Hepatocyte (in vitro differentiated cells): ENCODE measurements at places on chromosomes 7 and 10. TPM values are rescaled to one million over a fixed set of nuclear protein-coding genes. Genes with fewer than 3 reads are reported as not detected.

DNA sequence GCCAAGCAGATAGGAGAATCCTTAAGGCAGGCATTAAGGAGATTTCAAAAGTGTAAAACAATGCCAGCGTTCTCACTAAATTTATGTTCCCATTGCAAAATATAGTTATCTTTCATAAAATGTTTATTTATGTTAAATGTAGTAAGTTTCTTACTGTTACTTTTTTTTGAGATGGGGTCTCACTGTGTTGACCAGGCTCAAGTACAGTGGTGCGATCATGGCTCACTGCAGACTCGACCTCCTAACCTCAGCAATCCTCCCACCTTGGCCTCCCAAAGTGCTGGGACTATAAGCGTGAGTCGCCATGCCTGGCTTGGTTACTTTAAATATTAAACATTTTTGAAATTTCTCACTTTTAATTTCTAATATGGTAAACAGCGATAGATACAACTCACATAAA lies 31.8 kb upstream of the PRKAR2B start:
- H3K4me1 ChIP-seq, result peaks cover 4% of the 10 kb centered on the region
- H3K36me3 ChIP-seq, result no peaks in the 10 kb centered on the region
- DNase-seq, result no peak

SMKR1 gene
- total RNA-seq, result 0.88 TPM in 1 of 2 replicates, not detected in the other

- no peaks in the 10 kb centered on the region for H3K36me3 ChIP-seq
- no peak overlapping the region for H3K4me3 ChIP-seq
- no peak overlapping the region for H3K27ac ChIP-seq
- H3K27me3 ChIP-seq, result no peaks in the 10 kb centered on the region
Measured at GRCh38 chr10:80523773-80524172, 13.9 kb upstream of the SH2D4B start.

DNA sequence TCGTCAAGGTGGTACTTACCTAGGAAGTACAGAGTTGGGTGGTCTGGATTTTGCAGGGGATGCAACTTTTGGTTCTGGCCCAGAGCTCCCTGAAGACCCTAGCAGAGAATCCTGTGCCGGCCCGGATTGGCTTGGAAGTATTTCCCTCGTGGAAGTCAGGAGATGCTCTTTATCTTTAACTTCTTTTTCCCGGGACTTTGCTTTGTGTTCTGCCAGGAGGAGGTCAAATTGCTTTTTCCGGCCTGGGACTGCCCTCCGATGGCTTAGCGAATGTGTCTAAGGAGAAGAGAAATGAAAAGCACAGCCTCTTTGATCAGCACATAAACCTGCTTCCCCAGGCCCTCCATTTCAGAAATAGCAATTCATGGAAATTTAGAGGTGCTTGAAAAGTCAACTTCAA lies 57.0 kb upstream of the EFCAB10 start:
- H3K27me3 ChIP-seq, result no peaks in the 10 kb centered on the region
- DNase-seq, result no peak
- no peak overlapping the region for H3K4me3 ChIP-seq
- no peaks in the 10 kb centered on the region for H3K36me3 ChIP-seq
- peak overlapping the region; percentile 41 for H3K27ac ChIP-seq

- no peaks in the 10 kb centered on the region for H3K27me3 ChIP-seq
- no peak overlapping the region for H3K27ac ChIP-seq
- H3K4me1 ChIP-seq, result no peaks in the 10 kb centered on the region
- DNase-seq, result peak; percentile 21
Measured at GRCh38 chr10:124864421-124865193, 63.0 kb downstream of the ABRAXAS2 start.

DNA sequence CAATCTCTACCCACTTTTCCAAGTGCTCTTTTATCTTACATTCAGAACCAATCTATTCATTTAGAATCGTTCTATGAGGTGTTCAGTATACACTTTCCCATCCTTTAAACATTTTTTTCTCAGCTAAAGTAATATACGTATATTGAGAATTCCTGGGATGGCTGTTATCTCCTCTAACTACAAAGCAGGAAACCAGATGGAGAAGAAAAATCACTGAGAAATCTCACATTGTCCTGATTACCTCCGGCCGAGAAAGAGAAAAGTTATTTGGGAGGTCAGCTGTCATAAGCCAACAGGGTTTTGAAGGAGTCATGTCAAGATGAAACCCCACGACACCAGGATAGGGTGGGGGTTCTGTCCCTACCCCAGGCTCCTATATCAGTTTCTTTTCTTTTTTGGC lies 99.2 kb upstream of the KDM7A start:
- H3K27me3 ChIP-seq, result no peaks in the 10 kb centered on the region
- DNase-seq, result no peak
- H3K27ac ChIP-seq, result peak overlapping the region; percentile 3
- no peak overlapping the region for H3K4me3 ChIP-seq
- no peaks in the 10 kb centered on the region for H3K4me1 ChIP-seq
- no peaks in the 10 kb centered on the region for H3K36me3 ChIP-seq

DNA sequence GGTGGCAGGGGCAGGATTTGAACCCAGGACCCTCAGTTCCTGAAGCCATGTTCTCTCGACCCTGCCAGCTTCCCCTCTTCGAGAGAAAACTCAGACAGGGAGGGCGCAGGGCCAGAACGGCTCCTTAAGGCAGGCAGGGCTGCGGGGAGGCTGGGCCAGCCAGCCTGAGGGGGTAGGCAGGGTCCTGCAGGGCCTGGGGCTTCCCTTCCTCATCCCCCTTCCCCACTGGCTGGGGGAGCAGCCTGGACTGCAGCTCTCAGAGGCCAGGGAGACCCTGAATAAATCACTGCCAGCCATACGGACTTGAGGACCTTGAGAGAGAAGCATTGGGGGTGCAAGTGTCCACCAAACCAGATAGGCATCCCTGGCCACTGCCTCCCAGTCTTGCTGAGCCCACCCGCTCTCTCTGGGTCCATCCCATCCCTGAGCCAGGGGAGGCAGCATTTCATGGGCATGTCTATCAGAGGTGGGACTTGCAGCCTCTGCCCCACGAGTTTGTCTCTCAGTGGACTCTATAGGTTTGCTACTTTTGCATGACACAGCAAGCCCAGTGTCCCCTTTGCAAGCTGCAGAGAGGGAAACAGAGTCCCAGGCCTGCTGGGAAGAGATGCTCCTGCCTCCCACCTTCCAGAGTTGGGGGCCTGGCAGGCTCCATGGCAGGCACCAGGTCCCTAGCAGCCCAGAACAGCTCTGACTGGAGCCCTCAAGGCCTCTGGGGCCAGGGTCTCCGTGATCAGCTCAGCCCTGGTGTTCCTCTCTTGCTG lies 70.9 kb downstream of the MYL10 start:
- no peaks in the 10 kb centered on the region for H3K27me3 ChIP-seq
- H3K27ac ChIP-seq, result no peak overlapping the region
- H3K36me3 ChIP-seq, result no peaks in the 10 kb centered on the region
- H3K4me3 ChIP-seq, result no peak overlapping the region
- H3K4me1 ChIP-seq, result no peaks in the 10 kb centered on the region

DNA sequence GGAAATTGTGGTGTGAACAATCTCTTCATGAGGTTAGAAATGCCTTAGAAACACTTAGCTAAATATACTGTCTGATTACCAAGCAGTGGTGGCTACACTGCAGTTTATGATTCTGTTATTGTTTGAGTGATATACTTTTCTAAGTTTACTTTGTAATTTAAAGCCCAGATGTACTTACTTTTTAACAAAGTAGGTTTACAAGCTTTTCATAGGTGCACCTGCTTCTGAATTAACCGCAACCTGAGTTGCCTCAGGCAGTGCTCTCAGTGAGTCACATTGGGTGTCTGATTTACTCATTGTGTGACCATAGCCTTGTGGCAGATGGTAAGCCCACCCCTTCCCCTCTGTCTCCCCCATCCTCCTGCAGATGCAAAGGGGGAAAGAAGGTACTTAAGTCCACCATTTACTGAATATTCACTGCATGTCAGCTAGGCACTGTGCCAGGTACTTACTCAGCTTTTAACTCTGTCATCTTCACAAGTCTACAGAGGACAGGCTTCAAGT lies 9.0 kb downstream of the MTURN start:
- DNase-seq, result no peak
- no peaks in the 10 kb centered on the region for H3K27me3 ChIP-seq
- no peaks in the 10 kb centered on the region for H3K36me3 ChIP-seq
- no peak overlapping the region for H3K4me3 ChIP-seq

GRCh38 chr10:97898429-97898828 lies 48.8 kb downstream of the GOLGA7B start:
- H3K27ac ChIP-seq, result no peak overlapping the region
- H3K36me3 ChIP-seq, result no peaks in the 10 kb centered on the region
- no peaks in the 10 kb centered on the region for H3K27me3 ChIP-seq
- H3K4me3 ChIP-seq, result no peak overlapping the region

AKR1B1 gene
- 129 and 146 TPM in 2 replicates for total RNA-seq

- no peaks in the 10 kb centered on the region for H3K27me3 ChIP-seq
- peak; percentile 54 for DNase-seq
- no peaks in the 10 kb centered on the region for H3K36me3 ChIP-seq
- H3K4me1 ChIP-seq, result peaks cover 4% of the 10 kb centered on the region
- no peak overlapping the region for H3K4me3 ChIP-seq
Measured at GRCh38 chr7:82044497-82045080, 274.7 kb upstream of the HGF start.

GRCh38 chr10:79098596-79099015 lies 29.8 kb downstream of the ZMIZ1 start:
- H3K4me1 ChIP-seq, result peaks cover 50% of the 10 kb centered on the region
- H3K36me3 ChIP-seq, result no peaks in the 10 kb centered on the region
- H3K27ac ChIP-seq, result no peak overlapping the region
- no peak for DNase-seq
- H3K4me3 ChIP-seq, result no peak overlapping the region

- H3K27ac ChIP-seq, result no peak overlapping the region
- H3K27me3 ChIP-seq, result no peaks in the 10 kb centered on the region
- no peaks in the 10 kb centered on the region for H3K36me3 ChIP-seq
Measured at GRCh38 chr10:46523119-46523961, 33.1 kb downstream of the GPRIN2 start.

DNA sequence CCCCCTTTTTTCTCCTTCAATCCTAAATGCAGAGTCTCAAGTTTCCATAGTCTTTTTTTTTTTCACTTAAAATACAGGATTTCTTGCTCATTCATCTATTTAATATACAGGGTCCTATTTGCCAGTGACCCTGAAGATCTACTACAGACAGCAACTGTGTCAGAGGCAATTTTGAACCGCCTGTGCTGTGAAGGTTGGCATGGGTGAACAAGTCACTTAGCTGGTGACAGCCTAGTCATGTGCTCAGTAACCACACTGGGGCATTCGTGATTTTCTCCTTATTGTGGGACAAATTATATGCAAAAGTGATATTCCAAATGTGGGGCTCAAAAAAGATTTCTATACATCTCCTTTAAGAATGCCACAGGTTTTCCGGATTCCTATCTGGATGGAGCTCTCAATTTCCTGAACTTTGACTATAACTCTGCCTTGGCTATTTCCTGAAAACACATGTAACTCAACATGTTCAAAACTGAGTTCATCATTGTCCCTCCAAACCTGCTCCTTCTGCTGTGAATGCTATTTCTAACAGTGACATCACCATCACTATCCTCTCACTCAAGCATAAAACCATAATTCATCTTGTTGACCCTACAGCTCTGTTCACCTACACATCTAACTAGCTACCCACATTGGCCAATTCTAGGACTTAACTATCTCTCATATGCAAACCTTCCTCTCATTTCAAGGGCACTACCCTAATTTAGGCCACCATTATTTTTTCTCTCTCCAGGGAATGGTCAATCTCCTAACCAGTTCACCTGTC lies 36.7 kb downstream of the CDK6 start:
- H3K36me3 ChIP-seq, result no peaks in the 10 kb centered on the region
- DNase-seq, result no peak
- no peak overlapping the region for H3K4me3 ChIP-seq
- no peak overlapping the region for H3K27ac ChIP-seq

DNA sequence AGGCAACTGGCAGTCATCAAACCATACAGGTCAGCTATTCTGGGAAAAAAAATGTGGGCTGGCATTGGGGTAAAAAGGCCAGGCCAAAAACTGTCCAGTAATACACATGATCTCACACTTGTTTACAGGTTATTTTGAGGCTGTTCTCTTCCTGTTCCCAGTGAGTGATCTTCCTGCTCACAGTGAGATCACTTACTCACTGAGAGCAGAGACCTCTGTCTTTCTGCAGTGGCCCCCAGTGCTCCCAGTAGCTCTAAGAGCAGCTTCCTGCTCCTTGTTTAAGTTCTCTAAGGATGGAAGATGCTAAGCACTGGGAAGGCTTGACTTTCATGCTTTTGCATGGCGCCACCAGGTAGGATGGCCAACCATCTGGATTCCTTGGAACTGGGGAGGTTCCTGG lies 93.5 kb upstream of the KIAA1217 start:
- no peak overlapping the region for H3K27ac ChIP-seq
- H3K4me1 ChIP-seq, result no peaks in the 10 kb centered on the region
- DNase-seq, result no peak
- H3K4me3 ChIP-seq, result no peak overlapping the region
- H3K27me3 ChIP-seq, result no peaks in the 10 kb centered on the region

DNA sequence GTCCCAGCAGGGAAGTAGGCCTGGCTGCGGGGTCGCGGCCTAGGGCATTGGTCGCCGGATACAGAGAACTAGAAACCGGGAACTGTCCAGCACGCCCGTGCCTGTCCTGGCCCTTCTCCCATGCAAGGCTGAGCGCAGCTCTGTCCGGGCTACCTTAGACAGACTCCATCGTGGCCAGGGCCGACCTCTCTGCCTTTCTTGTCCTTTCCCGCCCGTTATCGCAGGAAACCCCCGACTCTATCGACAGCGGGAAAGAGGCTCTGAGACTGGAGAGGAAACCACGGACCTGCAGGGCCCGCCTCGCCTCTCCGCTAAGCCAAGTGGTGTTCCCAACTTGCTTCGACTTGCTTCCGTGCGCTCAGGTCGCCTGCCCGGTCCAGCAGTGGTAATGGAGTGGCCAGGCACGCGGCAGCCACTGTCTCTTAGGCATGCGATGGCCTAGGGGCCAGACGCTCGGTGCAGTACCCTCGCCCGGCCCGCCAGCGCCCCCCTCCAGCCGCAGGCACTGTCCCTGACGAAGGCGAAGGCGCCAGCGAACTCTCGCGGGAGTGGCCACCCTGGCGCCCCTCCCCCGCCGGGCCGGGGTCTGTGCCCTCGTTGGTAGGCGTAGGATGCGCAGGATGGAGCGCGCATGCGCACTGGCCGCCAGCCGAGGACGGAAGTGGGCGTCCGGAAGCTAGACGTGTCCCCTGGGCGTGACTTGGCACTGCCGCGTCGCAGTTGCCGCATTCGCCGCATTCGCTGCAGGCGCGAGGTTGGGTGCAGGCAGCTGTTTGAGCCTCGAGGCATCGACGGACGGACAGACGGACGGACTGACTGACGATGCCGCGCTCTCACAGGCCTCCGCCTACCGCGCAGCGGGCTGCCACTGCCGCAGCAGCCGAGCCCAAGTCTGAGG lies 54.4 kb downstream of the MCMBP start:
- DNase-seq, result peak; percentile 91
- H3K4me1 ChIP-seq, result no peaks in the 10 kb centered on the region
- no peaks in the 10 kb centered on the region for H3K27me3 ChIP-seq

GRCh38 chr7:116801092-116801710 lies 61.2 kb upstream of the CAPZA2 start:
- DNase-seq, result peak; percentile 37
- H3K4me3 ChIP-seq, result no peak overlapping the region
- H3K27me3 ChIP-seq, result no peaks in the 10 kb centered on the region
- peaks cover 40% of the 10 kb centered on the region for H3K4me1 ChIP-seq
- H3K36me3 ChIP-seq, result no peaks in the 10 kb centered on the region
- H3K27ac ChIP-seq, result peak overlapping the region; percentile 52
